ENCODE measurements at places on chromosomes 2 and 18. TPM values are rescaled to one million over a fixed set of nuclear protein-coding genes. Genes with fewer than 3 reads are reported as not detected.

GRCh38 chr2:42342795-42343241 is 18.2 kb downstream of the COX7A2L start:
- DNase-seq, result no peak

- DNase-seq, result no peak
Observed at GRCh38 chr2:6863792-6864191, 1.9 kb downstream of the CMPK2 start.

DNA sequence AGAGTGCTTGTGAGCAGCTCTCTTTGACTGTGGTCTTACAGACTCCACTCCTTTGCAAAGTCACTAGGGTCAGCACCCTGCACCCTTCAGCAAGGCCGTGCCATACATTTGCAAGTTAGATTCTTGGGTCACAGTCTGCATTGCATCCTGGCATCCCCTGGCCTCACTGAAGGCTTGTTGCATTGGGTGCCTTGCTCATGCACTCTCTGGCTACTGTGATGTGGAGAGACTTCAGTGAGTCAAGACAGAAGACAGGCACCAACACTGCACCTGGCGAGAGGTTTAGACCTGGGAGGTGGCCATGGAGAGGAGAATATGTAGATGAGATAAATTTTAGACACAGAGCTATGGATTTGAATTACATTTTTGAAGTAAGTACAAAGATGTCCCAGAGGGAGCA is 146.4 kb upstream of the COPS8 start:
- DNase-seq, result no peak

DNA sequence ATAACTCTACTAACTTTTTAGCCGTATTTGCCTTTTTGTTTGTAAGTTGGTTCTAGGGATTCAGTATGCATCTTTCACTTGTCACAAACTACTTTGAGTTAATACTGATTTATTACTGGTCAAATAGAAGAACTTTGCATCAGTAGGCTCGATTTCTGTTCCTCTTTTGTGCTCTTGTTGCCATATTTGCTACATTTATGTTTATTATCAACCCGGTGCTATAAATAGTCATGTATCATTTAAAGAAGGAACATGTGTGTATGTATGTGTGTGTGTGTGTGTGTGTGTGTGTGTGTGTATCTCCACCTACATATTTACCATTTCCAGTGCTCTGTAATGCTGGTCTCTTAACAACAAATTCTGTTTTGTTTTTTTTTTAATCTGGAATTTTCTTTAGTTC is 79.6 kb upstream of the B3GNT7 start:
- DNase-seq, result no peak

GRCh38 chr18:59060551-59060950 is 79.1 kb upstream of the SEC11C start:
- DNase-seq, result no peak

- DNase-seq, result no peak
Observed at GRCh38 chr2:62181843-62182242, 14.1 kb upstream of the B3GNT2 start.

DNA sequence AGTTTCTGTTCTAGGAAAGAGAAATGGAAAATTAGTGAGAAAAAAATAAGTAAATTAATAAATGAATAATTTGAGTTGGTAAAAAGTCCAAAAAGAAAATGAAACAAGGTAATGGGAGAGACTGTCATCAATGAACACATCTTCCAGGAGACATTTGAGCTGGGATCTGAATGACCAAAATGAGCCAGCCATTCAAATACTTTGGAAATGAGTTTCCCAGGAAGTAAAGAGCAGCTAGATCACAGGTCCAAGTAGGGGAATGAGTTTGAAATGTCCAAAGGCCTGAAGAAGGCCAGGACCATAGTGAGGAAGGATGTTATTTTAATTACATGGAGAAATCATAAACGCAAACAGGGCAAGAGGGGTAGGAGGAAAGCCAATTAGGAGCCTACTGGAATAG is 6.6 kb upstream of the DNAH7 start:
- DNase-seq, result no peak

DNA sequence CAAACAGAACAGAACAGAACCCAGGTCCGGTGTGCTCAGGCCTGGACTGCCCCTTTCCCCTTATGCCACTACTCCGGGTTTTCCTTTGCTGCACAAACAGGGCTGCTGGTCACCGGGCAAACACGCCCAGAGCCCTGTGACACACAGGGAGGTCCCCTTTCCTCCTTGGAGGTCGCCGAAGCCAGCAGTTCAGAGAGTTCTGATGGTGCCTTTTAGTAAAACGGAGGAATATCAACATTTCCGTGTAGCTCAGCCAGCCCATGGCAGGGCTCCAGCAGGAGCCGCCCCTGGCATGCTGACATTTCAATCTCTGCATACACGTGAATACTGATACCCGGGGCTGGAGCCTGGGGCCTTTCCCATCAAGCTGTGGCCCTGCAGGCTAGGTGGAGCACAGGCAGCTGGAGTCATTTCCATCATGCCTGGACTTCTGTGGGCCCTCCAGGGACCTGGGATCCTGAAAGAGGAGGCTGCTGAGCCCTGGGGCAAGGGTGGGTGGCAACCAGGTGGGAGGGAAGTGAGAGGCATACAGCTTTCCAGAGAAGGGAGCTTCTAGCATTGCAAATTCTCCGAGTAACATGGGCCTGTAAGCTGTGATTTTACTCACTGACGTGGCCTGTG is 91.4 kb upstream of the PXDN start:
- no peak for DNase-seq

GRCh38 chr2:180962727-180963314 is 17.6 kb upstream of the UBE2E3 start:
- DNase-seq, result no peak

DNA sequence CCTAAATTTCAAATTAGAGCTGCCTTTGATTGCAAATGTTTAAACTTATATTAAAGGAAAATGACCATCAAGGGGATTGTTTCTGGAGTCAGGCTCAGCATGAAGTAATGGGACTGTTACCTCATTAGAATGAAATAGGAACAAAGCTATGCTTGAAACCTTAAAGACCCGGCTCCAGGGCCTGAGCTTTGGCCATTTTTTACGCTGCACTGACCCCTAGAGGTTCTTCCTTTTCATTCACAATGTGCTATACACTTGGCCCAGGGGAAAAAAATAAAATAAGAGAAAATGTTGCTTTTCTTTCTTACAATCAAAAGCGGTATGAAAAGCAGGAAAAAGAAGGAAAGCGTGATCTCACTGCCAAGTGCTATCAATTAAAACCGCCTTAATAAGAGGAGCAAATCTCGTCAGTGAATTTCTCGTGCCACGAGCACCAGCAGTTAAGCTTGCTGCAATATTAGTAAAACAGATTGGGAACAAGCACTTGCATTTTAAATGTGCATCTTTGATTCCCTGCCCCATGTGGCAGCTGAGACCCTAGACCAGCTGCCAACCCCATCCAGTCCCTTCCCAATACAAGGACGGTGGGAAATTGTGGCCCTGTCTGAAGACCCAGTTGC is 96.6 kb downstream of the MBD2 start:
- no peak for DNase-seq

DNA sequence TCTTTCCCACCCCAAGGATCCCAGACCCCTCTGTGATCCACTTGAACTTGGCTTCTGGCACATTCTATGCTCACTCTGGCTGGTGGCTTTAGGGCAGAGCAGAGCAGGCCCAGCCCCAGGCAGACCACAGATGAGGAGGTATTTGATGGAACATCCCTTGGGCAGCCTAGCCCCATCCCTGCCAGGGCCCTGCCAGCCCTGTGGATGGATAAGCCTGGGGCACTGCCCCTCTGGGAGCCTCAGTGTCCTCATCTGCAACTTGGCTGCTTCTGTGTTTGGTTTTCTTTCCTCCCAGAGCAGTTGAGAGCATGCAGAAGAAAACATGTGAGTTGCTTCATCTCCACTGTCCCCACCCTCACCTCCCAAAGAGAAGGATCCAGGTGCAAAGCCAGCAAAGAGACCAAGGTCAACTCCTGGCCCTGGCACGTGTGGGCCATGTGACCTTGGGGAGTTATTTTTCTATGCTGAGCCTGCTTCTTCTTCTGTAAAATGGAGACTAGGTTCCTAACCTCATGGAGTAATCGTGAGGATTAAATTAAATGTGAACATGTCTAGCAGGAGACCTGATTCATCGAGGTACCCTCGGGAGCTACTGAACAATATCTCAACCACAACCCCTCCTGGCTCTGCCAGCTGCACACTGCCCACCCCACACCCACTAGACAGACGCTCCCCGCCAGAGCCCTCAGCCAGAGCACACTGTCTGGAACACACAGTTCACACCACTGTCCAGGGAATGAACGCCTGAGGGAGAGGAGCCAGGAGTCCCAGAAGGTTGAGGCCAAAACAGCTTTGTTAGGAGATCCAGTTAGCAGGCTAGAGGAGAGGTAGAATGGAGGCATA is 14.6 kb upstream of the TNS1 start:
- no peak for DNase-seq

DNA sequence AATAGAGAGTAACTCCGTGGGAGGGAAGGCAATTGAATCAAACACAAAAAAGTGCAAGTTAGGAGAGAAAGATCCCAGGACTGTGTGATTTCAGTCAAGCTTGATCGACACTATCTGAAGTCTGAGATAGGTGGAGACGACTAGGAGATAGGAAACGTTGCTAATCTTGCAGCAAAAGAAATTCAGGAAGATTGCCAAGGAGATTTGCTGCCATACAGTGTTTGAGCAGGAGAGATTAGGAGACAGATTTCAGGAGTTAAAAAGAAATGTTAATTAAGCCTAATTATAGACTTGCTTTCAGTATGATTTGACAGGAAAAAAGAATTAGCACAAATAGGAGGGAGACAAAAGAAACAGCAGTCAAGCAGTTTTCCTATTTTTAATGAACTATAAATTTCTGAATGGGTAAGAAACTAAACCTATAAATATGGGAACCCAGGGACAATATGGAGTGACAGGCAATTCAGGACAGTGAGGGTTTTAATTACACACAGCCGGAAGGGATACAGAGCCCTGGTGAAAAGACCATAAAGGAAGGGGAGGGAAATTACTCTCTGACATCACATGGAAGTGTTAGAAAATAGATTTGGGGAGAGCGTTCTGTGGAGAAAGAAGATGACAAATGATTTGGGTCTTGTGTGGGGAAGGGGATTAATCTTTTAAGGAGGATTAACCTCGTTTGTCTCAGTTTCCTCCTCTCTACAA is 72.6 kb downstream of the SUCLG1 start:
- DNase-seq, result no peak

GRCh38 chr2:46269001-46269400 is 28.2 kb upstream of the EPAS1 start:
- DNase-seq, result no peak

- peak; percentile 13 for DNase-seq
Observed at GRCh38 chr2:40168032-40168431, 283.9 kb downstream of the SLC8A1 start.

DNA sequence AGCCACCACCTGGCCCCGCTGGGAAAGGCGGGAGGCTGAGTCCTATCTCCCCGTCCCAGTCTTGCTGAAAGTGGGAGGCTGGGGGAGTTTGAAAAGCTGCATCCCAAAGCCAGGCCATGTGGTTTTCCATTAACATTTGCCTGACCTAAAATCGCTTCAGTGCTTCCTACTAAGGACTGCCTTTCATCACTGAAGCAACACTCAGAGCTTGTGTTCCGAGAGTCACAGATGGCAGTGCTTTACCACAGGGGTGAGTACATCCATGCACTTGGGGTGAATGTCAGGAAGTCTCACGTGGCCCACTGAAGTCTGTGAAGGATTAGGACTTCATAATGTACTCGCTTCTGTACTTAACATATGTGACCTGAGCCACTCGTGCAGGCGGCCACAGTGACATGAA is 43.3 kb downstream of the PXDN start:
- no peak for DNase-seq

DNA sequence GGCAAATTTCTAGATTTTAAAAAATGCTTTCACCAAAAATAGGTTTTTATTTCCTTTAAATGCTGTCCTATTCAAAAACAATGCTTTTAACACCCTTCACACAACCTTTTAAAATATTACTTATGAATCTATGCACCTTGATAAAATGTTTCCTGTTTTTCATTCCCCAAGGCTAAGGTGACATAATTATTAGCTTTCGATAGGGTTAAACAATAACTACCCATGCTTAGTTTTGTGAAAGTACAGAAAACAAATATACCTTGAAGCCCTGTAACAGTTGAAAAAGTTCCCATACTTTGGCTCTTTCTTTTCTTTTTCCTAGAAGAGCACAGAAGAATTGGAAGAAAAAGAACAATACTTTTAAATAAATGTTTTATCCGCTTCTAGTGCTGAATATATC is 54.9 kb upstream of the ITPRID2 start:
- no peak for DNase-seq

DNA sequence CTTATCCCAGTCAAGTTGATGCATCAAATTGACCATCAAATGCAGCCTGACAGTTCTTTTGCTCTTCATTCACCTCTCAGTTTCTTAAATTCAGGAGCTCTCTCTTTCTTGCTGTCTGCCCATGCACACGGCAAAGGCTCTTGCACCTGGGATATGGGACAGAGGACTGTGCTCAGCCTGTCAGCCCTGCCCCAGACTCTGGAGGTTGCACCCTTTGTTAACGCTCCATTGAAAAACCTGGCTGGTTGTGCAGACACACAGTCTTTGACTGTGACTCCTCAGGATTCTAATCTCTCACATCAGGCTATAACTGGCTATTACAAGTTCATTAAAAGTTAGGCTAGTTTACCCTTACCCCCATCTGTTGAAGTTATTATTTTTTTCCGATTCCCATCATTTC is 1032.5 kb downstream of the SOCS6 start:
- no peak for DNase-seq

GRCh38 chr2:63040586-63040985 is 10.0 kb upstream of the OTX1 start:
- DNase-seq, result no peak

Gene GNAL
- total RNA-seq, result 0.46 TPM

Gene TMEM200C
- not detected for total RNA-seq

Gene EGR4
- not detected for total RNA-seq

Gene RAB6C
- total RNA-seq, result not detected

Gene STAT4
- 0.13 TPM for total RNA-seq

Gene RFX8
- 1.3 TPM for total RNA-seq

Gene SIX2
- 0.14 TPM for total RNA-seq

Gene RIT2
- total RNA-seq, result not detected

Gene RNF125
- 0.60 TPM for total RNA-seq

Gene PLEKHH2
- total RNA-seq, result 0.20 TPM

Gene LYG2
- not detected for total RNA-seq

Gene SMAD7
- 3.6 TPM for total RNA-seq

Gene MYO3B
- not detected for total RNA-seq
